ENCODE measurements at places on chromosomes 16 and 17.
A peak's percentile ranks its signal among the peaks of the same experiment; 100 is the strongest.

GRCh38 chr16:72442385-72443158, 270.6 kb upstream of the PMFBP1 start:
- DNase-seq, result peak; percentile 6

DNA sequence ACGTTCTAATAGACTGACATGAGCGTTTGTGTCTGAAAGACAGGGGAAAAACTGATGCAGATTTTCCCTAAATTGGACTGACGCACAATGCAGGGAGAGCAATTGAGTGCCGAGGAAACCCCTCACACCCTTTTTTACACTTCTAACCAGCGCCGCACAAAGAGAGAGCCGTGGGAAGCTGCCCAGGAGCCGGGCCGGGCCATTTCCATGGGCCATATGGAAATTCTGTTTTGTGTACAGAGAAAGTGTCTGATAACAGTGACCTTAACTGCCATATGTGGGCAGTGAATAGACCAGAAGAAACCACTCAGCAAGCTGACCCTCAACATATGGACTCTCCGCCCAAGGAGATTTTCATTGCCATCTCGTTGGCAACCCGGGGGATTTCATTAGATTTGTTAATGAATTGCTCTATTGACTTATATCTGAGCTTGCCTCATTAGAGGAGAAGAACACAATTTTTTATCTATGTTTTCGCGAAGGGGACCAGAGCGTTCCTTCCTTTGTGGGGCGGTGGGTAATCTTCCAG, 225.9 kb upstream of the IRX3 start:
- no peak for DNase-seq

DNA sequence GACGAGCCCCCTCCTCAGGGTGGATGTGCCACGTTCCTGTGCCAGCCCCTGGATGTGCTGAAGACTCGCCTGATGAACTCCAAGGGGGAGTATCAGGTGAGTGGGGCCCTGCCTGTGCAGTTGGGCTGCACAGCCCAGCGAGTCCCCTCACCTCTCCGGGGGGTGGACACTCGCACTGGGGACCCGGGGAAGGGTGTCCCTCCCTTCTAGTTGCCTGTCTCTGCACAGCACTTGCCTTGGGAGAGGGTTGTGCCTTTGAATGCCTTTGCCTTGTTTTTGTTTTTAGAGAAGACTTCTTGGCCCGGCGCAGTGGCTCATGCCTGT, 5.6 kb downstream of the SLC25A10 start:
- DNase-seq, result no peak

DNA sequence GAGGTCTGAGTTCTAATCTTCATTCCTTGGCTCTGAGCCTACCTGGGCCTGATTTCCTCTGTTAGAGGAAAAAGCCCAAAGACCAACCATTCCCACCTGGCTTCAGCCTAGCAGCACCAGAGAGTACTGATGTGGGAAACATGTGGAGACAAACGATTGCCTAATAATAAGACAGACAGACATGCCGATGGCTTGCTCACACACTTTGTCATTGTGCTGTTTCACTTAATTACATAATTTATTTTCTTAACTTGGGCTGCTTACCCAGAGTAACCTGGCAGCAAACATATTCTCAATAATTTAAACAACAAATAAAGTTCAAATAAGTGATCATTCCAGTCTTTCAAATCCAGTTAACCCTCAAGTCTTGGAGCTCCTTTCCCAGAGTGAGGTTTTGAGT, 83.4 kb downstream of the MAF start:
- DNase-seq, result no peak

DNA sequence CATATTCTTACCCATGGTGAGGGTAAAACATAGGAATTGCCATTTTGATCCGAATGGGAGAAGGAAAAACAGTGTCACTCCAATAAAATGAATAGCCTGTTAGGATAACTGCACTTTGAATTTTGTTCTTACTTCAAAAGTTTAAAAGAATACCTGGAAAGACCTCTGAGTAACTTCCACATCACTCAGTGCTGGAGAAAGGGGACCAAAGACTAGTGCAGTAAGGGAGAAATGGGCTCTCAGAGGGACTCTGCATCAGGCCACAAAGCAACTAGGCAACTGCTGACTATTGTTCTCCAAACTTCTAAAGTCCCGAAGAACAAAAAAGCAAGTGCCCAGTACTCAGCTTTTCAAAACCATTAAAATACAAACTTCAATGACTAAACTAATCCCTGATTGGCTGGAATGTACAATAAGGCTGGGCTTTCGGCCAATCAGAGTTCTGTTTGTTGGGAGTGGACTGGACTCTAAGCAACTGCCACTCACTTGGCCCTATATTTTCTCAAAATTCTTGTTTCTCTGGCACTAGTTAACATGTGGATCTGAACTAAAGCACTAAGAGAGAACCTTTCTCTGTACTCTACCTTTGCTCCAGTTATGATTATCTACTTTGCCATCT, 6.2 kb downstream of the DNAJC7 start:
- no peak for DNase-seq

DNA sequence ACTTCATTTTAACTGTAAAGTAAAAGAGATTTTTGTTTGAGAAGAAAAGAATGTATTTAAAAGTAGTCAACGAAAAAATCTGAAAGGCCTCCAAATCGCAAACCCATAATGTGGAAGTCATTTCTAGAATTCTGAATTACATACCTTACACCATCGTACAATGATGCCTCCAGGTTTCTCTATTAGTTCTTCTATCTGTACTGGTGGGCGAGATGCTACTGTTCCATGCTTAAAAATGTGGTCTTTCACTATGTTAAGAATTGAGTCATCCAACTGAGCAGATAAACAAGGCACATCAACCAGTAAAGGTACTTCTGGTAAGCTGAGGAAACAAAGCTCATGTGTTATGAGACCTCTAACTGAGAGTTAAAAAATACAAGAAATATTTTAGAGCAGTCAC, 28.5 kb downstream of the CRLF3 start:
- DNase-seq, result no peak

GRCh38 chr17:41647940-41648410, 23.6 kb upstream of the KRT17 start:
- DNase-seq, result peak; percentile 76

GRCh38 chr16:84924331-84925091, 86.8 kb downstream of the ZDHHC7 start:
- DNase-seq, result peak; percentile 15

- no peak for DNase-seq
Observed at GRCh38 chr16:1858189-1858865, 13.6 kb downstream of the MEIOB start.

- DNase-seq, result no peak
Observed at GRCh38 chr16:10865991-10866966, 10.7 kb upstream of the CIITA start.

- peak; percentile 72 for DNase-seq
Observed at GRCh38 chr17:79812353-79813258, 15.7 kb upstream of the CBX8 start.

GRCh38 chr17:74671031-74671771, 41.5 kb downstream of the CD300LF start:
- peak; percentile 82 for DNase-seq

DNA sequence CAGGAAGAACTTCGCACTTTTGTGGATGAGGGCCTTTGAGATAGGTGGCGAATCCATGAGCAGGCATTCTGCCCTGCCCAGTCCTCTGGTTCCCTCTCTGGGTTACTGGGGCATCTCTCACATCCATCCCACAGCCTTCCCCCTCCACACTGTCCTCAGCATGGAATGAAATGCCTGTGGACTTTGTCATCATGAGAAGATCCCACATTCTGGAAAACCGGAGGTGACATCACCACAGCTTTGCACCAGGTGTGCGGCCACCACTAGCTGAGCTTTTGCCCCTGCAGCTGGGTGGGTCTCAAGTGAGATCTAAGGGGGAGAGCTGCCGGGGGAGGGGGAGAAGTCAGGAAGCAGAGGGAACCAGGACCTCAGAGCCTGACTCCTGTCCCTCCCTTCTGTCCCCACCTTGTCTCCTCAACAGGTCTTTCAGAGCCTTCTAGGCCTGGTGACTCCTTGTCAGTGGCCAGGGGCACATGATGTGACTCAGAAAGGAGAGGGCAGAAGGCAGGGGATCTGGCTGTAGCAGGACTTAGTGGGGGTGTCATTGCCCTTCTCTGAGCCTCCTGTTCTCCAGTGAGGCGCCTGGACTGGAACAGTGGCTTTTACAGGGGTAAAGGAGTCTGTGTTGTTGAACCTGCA, 40.0 kb upstream of the DLX4 start:
- no peak for DNase-seq

DNA sequence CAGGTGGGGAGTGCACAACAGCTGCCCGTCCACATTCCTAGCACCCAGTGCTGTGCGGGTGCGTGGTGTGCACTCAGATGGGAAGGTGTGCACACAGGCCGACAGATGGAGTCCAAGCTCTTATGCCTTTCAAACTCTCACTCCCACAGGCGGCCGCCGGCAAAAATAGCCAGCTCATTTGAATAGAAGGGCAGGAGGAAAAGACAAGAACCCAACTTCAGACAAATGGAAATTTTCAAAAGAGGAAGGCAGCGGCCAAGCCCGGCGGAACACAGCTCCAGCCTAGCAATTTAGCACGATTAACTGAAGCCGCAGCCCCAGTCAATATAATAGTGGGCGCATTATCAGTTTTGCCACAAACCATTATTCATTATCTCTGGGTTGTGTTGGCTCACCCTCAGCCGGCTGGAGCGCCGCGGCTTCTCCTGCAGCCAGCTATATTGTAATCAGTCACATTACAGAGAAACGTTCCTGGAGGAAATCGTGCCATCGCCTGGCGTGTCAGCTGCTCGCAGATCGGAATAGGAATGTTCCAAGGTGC, 103.9 kb upstream of the SEC14L1 start:
- peak; percentile 21 for DNase-seq

- no peak for DNase-seq
Observed at GRCh38 chr16:12548270-12548983, 255.3 kb downstream of the CPPED1 start.

DNA sequence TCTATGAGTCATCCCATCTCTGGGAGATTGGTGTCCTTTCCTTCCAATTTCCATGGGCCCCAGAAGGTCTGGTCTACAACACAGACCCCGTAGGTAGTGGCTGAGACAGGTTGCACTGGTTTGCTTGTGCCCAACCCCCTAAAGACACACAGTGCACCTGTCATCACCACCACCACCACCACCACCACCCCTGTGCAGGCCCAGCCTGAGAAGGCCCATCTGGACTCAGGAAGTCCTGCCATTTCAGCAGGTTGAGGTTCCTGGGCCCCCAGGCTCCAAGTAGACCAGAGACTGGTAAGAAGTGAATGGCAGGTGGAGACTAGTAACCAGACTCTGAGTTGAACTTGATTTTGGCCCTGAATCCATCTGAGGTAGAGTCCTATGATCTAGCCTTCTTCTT, 25.9 kb upstream of the PHB1 start:
- DNase-seq, result no peak

DNA sequence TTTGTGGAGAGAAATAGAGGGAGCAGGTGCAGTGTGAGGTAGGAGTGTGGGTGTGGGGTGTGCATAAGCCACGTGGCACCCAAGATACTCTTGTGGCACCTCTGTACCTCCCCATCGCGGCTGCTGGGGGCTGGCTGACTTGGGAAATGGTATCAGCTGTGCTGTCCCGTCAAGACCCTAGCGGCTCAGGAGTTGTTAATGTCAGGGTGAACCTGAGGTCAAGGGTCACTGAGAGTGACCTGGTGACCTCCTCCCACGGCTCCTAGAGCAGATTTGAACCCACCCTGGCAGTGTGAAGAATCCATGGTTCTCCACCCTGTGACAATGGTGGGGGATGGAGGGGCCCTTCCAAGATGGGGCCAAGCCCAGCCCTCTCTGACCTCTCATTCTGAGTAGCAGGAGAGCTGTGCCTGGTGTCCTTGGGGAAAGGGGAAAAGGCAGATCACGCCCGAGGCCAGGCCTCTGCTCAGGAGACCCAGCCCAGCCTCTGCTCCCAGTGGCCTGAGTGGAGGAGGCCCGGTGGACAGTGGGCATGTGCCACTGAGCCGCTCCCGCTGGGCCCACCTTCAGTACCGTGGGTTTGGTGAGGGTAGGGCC, 3.0 kb upstream of the WFIKKN2 start:
- no peak for DNase-seq

GRCh38 chr16:79754501-79754900, 154.0 kb upstream of the MAF start:
- DNase-seq, result no peak

DNA sequence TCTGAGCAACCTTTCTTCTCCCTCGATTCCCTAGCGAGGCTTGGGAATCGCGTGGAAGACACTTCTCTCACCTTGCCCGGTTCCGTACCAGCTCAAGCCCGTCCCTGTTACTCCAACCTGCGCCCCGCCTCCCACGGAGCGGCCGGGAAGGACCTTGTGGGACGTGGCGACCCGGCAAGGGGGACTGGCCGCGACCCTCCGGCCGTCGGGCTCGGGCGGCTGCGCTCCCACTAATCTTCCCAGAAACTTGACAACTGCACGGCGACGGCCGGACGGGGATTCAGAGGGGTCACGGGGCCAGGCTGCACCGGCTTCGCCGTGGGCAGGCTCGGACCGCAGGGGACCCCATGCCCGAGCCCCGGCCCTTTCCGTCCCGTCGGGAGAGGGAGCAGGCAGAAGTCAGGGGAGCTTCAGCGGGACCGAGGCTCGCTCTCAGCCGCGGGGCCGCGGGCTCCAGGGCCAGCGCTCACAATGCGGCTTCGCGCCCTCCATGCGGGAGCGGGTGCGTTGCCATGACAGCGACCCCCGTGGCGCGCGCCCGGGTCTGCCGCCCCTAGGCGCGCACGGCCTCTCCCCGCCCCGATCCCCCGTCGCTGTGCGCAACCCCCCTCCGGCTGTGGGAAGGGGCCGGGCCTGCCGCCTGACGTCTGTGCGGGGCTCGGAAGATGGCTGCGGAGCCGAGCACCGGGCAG, at the start of gene SGSM2:
Gene SGSM2 (plus strand): TSS at position 650 of the 692 bp plus-strand sequence. CDS start 188 bp downstream, outside the sequence.
- DNase-seq, result peak; percentile 56

GRCh38 chr16:28585674-28586073, 11.2 kb downstream of the SULT1A2 start:
- DNase-seq, result no peak

DNA sequence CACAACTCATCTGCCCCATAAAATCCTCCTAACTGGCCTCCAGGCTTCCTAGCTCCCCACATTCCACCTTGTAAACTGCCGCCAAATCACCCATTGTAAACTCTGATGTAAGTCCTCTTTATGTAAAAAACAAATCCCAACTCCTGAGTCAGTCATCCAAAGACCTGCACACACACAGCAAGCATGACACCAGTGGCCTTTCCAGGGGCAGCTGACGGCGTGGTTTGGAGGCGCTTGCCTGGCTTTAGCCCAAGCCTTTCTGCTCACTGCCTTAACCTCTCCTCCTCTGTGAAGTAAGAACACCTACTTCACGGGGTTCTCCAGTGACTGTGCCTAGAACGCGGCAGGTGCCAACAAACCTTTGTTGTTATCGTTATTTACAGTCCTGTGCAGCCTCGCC, 14.0 kb downstream of the UBE2O start:
- DNase-seq, result no peak

- DNase-seq, result no peak
Observed at GRCh38 chr16:49483251-49483650, 109.6 kb downstream of the C16orf78 start.

DNA sequence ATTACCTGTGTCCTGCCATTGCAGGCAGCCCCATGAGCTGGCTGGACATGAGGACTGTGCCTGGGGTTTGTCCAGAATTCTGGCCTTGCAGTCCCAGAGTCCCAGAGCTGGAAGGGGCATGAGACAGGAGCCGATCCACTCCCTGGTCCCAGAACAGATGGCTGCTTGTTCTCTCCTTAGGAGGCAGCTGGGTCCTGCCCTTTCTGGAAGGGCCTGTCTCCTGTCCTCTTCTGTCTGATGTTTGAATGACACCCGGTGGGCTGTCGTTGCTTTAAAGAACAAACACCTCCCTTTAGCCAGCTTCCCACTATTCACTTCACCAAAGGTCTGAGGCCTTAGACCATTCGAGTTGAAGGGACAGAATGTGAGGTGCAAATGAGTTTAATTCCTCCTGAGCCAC, 63.8 kb downstream of the RAP1GAP2 start:
- DNase-seq, result no peak

All from DMS53 (cell line).